ENCODE measurements at places on chromosomes 5 and 9.

DNA sequence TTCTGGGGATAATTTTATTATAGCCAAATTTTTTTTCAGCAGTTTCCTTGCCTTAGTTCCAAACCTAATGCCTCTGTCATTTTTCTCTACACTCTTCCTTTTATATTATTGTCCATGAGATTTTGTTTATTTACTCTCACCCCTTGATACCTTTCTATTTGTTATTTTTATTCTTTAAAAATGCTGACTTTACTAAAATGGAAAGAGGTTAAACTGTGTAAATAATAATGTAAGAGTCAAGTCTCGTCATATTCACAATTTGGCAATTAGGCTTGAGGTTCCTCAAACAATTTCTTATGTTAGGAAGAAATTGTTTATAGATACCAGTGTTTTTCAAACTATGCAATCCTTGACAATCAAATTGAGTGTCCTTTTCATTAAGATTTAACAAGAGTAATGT is 428.6 kb upstream of the CDH9 start:
- no peak overlapping the region for H3K4me3 ChIP-seq
- H3K36me3 ChIP-seq = no peaks in the 10 kb centered on the region
- H3K27me3 ChIP-seq = no peaks in the 10 kb centered on the region

- no peaks in the 10 kb centered on the region for H3K27me3 ChIP-seq
- H3K4me1 ChIP-seq = no peaks in the 10 kb centered on the region
- no peak for DNase-seq
- H3K27ac ChIP-seq = no peak overlapping the region
Observed at GRCh38 chr5:112356178-112356956, 62.7 kb downstream of the EPB41L4A start.

- no peak for DNase-seq
- H3K27me3 ChIP-seq = no peaks in the 10 kb centered on the region
- H3K27ac ChIP-seq = no peak overlapping the region
- no peak overlapping the region for H3K4me3 ChIP-seq
- H3K4me1 ChIP-seq = peaks cover 15% of the 10 kb centered on the region
Observed at GRCh38 chr9:34140853-34141252, 14.4 kb upstream of the DCAF12 start.

DNA sequence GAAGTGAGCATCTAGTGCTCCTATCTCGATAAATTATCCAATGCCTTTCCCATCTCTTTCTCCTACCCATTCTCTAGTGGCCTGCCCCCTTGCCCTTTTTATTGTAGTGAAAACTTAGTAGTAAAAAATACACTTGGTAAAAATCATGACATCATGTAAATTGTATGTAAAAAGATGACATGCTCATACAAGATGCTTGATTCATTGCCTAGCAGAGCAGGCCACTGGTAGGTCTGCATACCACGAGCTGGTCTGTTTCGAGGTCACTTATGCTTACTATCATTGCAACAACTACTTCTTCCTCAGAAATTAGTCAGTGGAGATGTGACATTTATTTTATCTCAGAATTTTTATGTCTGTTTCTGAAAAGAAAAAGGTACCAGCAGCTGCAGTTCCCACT is 177.3 kb downstream of the C9orf152 start:
- H3K27me3 ChIP-seq = no peaks in the 10 kb centered on the region
- no peak overlapping the region for H3K4me3 ChIP-seq
- H3K36me3 ChIP-seq = peaks cover 9% of the 10 kb centered on the region
- H3K27ac ChIP-seq = peak overlapping the region; percentile 95

GRCh38 chr9:31393240-31393639 is 991.2 kb upstream of the ACO1 start:
- no peak for DNase-seq
- H3K27ac ChIP-seq = no peak overlapping the region
- no peak overlapping the region for H3K4me3 ChIP-seq
- no peaks in the 10 kb centered on the region for H3K36me3 ChIP-seq

DNA sequence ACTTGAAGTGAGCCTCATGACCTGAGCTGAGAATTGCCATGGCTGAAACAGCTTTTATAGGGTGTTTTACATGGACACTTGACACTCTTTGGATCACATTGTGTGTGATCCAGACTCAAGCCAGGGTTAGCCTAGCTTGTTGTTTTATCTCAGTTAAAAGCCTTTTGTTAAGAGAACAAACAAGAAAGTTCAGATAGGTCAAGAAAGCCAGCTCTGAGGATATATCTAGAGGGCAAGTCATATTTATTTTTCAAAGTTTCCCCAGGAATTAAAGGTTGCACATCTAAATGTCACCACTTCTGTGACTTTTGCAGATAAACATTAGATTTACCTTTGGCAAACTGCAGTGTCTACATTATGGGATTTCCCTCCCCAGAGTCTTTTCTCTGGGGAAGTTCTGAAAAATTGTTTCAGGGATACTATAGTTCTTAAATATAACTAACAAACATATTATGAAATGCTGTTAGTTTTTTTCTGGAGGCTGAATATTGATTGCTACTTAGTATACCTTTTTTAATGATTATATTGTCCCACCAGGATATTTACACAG is 134.5 kb downstream of the C9orf152 start:
- H3K36me3 ChIP-seq = peaks cover 18% of the 10 kb centered on the region
- H3K27me3 ChIP-seq = no peaks in the 10 kb centered on the region
- no peak for DNase-seq
- H3K4me1 ChIP-seq = peaks cover 9% of the 10 kb centered on the region

- peaks cover 18% of the 10 kb centered on the region for H3K27me3 ChIP-seq
- H3K4me3 ChIP-seq = no peak overlapping the region
- H3K4me1 ChIP-seq = peaks cover 5% of the 10 kb centered on the region
Observed at GRCh38 chr9:114771889-114772288, 34.0 kb downstream of the TNFSF15 start.

GRCh38 chr5:147479949-147480348 is 29.9 kb downstream of the DPYSL3 start:
- no peak overlapping the region for H3K4me3 ChIP-seq
- H3K4me1 ChIP-seq = no peaks in the 10 kb centered on the region
- DNase-seq = no peak
- no peak overlapping the region for H3K27ac ChIP-seq

GRCh38 chr9:89420397-89421178 is 77.3 kb downstream of the SEMA4D start:
- no peak overlapping the region for H3K4me3 ChIP-seq
- no peaks in the 10 kb centered on the region for H3K27me3 ChIP-seq
- H3K36me3 ChIP-seq = peaks cover 9% of the 10 kb centered on the region
- no peak overlapping the region for H3K27ac ChIP-seq
- H3K4me1 ChIP-seq = peaks cover 9% of the 10 kb centered on the region

DNA sequence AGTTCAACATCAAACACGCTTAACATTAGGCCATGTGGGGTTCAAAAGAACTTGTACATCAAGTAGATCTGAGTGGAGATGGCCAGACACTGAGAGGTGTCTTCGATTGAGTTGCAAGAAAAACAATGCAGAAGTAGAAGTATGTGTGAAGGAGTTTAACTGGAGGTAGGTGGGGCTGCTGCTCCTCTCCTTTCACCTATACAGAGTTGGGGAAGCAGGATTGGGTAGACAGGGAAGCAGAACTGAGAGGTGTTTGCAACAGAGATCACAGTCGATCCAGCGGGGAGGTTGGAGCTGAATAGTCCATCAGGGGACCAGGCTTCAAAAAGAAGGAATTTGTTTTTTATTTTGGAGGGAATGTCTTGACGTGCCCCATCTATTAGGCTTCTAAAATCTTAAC is 61.7 kb upstream of the SLC27A6 start:
- no peaks in the 10 kb centered on the region for H3K4me1 ChIP-seq
- no peak overlapping the region for H3K4me3 ChIP-seq
- no peak overlapping the region for H3K27ac ChIP-seq
- DNase-seq = no peak
- no peaks in the 10 kb centered on the region for H3K27me3 ChIP-seq

DNA sequence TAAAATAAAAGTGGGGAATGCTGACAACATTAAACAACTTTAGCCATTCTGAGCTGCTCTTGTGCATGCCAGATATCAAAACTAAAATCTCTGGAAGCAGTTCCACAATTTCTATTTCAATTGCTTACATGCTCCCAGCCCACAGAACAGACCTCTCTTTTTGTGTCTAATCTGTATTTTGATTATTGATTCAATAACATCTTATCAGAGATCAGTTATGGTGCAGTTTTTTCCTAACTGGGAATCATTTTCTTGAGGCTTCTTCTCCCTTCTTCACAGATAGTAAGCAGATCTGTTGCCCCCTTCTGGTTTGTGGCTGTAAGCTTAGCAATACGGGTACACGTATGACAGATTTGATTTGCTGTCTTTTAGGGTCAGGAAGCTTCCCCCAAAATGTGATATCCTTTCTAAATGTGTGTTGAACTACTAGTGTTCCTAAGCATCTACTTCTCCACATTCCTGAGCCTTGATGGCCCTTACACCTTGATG is 39.4 kb downstream of the MRPS27 start:
- DNase-seq = peak; percentile 47
- H3K27me3 ChIP-seq = no peaks in the 10 kb centered on the region
- H3K36me3 ChIP-seq = peaks cover 42% of the 10 kb centered on the region
- peaks cover 43% of the 10 kb centered on the region for H3K4me1 ChIP-seq
- H3K4me3 ChIP-seq = no peak overlapping the region

DNA sequence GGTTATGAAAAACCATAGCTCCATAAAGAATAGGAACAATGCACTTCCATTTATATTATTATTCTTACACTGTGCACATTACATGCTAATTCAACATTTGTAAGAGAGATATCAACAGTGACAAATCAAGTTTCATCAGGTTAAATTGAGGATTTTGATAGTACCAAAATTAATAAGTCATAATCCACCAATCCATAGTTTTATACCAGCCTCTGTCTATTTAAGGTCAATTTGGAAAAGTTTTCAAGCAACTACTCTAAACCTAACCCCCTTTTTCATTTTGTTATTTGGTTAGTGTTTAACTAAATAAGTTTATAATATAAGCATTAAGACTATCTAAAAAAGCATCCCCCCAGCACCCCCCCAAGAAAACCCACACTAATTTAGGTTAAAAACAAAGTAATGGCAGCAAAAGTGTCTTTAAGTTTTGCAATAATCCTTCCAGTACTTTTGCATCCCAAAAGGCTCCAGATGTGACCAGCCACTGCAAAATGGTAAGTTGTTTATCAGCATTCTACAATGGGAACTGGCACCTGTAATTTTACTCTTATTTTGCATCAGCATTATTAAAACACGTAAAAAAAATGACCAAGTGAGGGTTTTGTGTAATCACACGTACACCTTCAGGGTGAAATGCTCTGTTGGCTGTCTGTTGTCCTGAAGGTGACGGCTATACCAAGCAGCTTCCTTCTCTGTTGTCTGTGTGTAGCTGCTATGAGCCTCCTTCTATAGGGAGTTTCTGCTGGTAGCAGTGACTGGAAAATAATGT is 36.8 kb upstream of the SSBP2 start:
- DNase-seq = peak; percentile 93
- no peaks in the 10 kb centered on the region for H3K36me3 ChIP-seq
- H3K4me1 ChIP-seq = peaks cover 25% of the 10 kb centered on the region
- H3K27me3 ChIP-seq = no peaks in the 10 kb centered on the region

DNA sequence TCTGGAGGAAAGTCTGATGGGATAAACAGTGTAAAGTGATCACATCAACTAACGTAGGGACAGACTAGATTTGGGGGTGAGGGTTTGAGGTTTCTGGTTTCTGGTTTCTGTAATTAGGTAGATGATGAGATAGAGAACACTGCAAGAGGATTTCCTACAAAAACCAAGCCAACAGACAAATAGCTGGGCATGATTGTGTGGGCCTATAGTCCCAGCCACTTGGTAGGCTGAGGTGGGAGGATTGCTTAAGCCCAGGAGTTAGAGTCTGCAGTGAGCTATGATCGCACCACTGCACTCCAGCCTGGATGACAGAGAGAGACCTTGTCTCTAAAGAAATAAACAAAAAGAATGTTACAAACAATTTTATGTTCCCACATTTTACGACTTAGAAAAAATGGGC is 34.4 kb upstream of the RNU6ATAC start:
- H3K4me3 ChIP-seq = no peak overlapping the region
- no peaks in the 10 kb centered on the region for H3K4me1 ChIP-seq
- no peak for DNase-seq

- no peak overlapping the region for H3K27ac ChIP-seq
- peaks cover 92% of the 10 kb centered on the region for H3K36me3 ChIP-seq
- peaks cover 10% of the 10 kb centered on the region for H3K4me1 ChIP-seq
- no peak overlapping the region for H3K4me3 ChIP-seq
Observed at GRCh38 chr9:19373527-19373926, 6.5 kb downstream of the RPS6 start.

DNA sequence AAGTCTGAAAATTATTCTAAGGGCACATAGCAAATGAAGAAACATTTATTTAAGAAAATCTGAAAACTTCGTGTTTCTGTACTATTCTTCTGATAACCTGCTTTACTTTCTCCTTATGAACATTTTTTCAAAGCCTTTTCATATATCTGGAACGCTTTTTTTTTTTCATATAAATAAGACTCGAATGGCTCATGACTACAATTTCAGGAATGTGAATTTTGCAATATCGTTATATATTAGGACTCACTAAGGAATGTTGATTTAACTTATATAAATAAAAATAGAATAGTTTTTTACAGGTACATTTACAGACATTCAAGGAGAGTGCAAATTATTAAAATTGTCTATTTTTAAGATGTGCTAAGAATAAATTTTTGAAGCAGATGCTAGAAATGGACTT is 42.9 kb downstream of the GPBP1 start:
- H3K27ac ChIP-seq = peak overlapping the region; percentile 85
- no peaks in the 10 kb centered on the region for H3K27me3 ChIP-seq
- H3K36me3 ChIP-seq = peaks cover 53% of the 10 kb centered on the region
- peaks cover 23% of the 10 kb centered on the region for H3K4me1 ChIP-seq
- DNase-seq = peak; percentile 68

- no peak overlapping the region for H3K4me3 ChIP-seq
- H3K36me3 ChIP-seq = no peaks in the 10 kb centered on the region
- H3K4me1 ChIP-seq = peaks cover 28% of the 10 kb centered on the region
- no peaks in the 10 kb centered on the region for H3K27me3 ChIP-seq
- no peak for DNase-seq
Observed at GRCh38 chr9:116094846-116095245, 58.7 kb upstream of the PAPPA start.
